ENCODE measurements at places on chromosomes 3 and 15.

- DNase-seq, result no peak
Observed at GRCh38 chr15:52113708-52114107, 1.1 kb upstream of the BCL2L10 start.

GRCh38 chr3:66432767-66433521, 67.9 kb downstream of the LRIG1 start:
- no peak for DNase-seq

- no peak for DNase-seq
Observed at GRCh38 chr3:171874879-171875278, 31.7 kb downstream of the TMEM212 start.

- DNase-seq, result no peak
Observed at GRCh38 chr3:143002083-143002712, 828 bp downstream of the U2SURP start.

DNA sequence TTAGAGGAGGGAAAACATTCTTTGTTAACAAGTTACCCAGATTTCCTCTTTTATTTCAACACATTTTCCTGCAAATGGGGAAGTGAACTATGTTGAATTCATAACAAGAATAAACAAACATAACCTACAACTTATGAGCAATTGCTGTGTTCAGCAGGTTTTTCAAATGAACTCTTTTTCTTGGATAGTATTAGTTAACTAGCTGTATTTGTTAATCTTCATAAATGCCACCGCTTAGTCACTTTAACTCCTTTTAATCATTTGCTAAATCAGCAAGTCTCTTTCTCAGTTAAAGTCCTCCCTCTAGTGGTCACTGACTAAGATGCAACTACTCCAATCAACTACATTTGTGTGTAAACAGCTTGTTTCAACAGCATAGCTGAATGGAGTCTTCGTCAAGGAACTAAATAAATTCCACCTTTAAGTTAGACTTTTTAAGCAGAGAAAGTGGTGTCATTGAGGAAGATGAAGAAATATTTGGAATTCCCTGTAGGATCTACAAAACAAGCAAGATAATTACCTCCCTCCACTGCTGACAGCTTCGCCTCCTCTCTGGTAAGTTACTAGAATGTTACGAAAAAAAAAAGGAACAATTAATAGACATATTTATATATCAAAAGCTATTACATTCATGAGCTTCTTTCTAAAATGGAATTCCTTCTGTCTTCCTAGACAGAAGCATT, 1122.0 kb downstream of the ROBO1 start:
- DNase-seq, result no peak

- no peak for DNase-seq
Observed at GRCh38 chr3:184532940-184533732, 28.4 kb upstream of the EPHB3 start.

GRCh38 chr3:194305356-194306108, 45.6 kb downstream of the CPN2 start:
- no peak for DNase-seq

- no peak for DNase-seq
Observed at GRCh38 chr3:61454006-61454585, 107.3 kb upstream of the PTPRG start.

DNA sequence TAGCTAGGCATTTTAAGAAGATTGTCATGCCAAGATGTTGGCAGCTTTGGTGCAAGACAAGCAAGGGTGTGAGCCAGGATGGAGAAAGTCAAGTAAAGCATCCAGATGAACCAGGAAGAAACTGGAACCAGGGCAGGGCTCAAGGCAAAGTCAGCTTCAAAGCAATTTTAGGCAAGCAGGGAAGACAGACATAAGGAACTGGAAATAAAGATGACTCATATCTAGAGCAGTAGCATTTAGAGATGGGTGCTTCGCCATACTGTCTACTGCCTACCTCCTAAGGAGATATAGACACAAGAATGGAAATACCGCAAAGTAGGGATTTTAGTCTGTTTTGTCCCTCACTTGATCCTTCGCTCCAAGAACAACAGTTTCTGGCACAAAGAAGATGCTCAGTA, 59.9 kb downstream of the RYR3 start:
- no peak for DNase-seq

GRCh38 chr3:15601399-15602145, at the start of the genes BTD and HACL1:
BTD (plus strand) TSS chr3:15601745; CDS start chr3:15635440, 33,695 bp downstream.
HACL1 (minus strand) TSS chr3:15601569; CDS start chr3:15601463, 106 bp downstream.
- DNase-seq, result peak; percentile 99

GRCh38 chr3:64872345-64872744, 184.5 kb upstream of the ADAMTS9 start:
- no peak for DNase-seq

GRCh38 chr3:43994657-43995546, 246.8 kb upstream of the TOPAZ1 start:
- DNase-seq, result no peak

- no peak for DNase-seq
Observed at GRCh38 chr3:196202516-196202970, 8.7 kb downstream of the ZDHHC19 start.

- DNase-seq, result no peak
Observed at GRCh38 chr3:126473292-126474168, 2.2 kb downstream of the ZXDC start.

GRCh38 chr3:81352867-81353266, 408.6 kb downstream of the GBE1 start:
- no peak for DNase-seq

DNA sequence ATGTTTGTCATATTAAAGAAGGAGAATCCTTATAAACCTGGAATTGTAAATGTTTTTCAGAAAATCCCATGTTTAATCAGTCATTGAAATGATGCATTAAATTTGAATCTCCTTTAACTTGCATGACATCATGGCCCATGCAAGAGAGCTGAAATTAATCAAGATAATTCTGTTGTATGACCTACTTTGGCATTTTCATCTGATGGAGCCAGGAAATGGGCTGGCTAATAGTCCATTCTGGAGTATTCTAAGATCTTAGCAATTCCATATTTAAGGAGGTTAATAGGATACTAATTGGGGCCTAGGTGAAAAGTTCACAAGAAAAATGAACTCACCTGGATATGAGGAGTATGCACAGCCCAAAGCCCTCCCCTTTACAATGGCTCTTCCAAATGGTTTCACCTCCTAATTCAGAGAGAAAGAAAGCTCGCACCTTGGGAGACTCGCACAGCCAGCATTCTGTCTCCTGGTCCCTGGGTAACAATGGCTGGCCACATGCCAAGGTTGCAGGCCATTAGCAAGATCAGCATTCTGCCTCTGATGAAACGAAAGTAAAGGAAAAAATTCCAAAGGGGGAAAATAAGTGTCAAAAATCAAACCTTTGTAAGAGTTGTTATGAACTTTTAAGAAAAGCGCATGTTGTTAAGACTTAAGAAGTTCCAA, 786.4 kb downstream of the MCTP2 start:
- DNase-seq, result no peak

GRCh38 chr3:182568876-182569275, 224.4 kb upstream of the ATP11B start:
- DNase-seq, result no peak

GRCh38 chr3:187850258-187850921, 105.1 kb upstream of the BCL6 start:
- DNase-seq, result no peak

DNA sequence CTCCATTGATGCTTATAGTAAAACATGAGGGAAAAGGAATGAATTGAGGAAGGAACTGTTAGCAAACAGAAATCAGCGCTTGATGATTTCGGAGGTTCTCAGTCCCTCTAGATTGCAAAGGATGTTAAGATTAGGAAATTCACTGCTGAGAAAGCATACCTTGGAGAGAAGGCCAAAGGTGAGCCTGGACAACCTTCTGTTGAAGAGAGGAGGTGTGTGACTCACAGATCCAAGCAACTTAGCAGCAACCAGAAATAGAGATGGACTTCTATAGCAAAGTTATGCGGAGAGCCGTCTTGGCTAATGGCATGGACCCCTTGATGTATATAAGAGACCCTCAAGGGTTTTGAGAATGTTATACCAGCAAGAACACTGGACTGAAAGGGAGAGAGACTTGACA, 114.3 kb downstream of the EEFSEC start:
- DNase-seq, result no peak

GRCh38 chr3:23100106-23100505, 103.0 kb upstream of the UBE2E2 start:
- no peak for DNase-seq

DNA sequence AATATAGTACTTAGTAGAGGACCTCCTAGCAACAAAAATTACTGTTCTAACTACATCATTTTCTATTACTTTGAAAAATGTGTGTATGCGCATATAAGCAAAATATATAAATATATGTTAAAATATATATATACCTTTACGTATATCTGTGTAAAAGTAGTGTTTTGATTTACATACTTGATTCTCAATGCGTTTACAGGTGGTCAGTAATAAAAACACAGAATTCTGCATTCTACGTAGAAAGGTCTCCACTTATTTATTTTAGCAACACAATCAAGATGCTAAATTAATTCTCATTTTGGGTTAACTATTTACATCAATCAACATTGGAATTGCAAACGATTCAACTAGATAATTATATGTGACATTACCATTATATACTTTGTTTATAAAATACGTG, 158.0 kb downstream of the ATG7 start:
- no peak for DNase-seq

GRCh38 chr3:195597848-195598247, 14.1 kb upstream of the APOD start:
- no peak for DNase-seq

DNA sequence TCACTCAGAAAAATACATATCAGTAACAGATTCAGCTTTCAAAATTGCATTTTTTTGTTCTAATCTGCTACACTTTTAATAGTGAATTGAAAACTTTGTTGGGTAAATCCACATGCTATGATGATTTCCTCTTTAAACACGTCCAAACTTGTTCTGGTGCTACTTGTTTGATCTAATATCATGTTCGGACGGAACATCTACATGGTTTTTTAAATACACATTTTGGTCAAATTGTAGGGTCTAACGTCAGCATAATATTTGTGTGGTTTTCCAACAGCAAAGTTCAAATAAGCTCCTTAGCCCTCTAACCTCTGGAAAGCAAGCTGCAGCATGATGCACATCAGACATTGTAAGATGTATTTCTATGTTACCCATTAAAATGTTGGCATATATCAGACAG, 98.5 kb upstream of the OSTN start:
- no peak for DNase-seq
